ENCODE measurements at places on chromosomes 4 and X. TPM values are rescaled to one million over a fixed set of nuclear protein-coding genes. Genes with fewer than 3 reads are reported as not detected.

The HHIP gene
- total RNA-seq = not detected

The ERCC6L gene
- not detected for total RNA-seq

The POLN gene
- total RNA-seq = 3.9 TPM

The CSAG3 gene
- total RNA-seq = not detected

The BCORL1 gene
- 10.8 TPM for total RNA-seq

The RHOH gene
- total RNA-seq = 459 TPM
